ENCODE measurements at places on chromosomes 6 and 20.

DNA sequence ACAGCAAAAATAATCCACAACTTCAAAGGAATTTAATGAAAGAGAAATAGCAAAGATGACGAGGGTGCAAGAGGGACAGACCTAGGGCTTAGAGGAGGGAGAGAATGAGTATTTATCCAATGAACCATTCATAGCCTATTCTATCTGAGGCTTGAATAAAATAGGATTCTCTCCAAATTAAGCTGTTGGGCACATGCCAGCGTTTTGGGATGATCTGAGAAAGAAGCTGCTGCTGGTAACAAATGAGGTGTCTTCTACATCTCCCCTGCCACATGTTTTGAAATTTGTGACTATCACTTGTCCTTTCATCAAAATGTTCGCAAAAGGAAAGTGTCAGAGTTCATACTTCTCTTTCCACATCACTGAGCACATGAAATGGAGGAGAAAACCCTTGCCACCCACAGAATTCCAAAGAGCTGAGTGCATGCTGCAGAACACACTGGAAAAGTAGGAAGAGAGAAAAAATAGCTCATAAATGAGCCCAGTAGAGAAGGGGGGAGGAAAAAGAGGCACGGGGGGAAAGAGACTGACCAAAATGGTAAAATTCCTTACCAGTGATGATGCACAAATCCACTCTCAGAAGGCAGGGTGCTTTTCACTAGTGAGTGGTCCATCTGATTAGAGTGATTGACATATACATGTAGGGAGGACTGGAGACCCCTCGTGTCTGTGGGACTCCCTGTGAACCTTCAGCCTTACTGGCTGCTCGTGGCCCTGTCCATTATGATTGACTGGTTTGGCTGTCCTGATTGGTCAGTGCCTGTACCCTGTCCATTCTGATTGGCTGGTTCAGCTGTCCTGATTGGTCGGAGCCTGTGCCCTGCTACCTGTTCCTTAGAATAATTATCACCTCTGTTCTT lies 180.5 kb downstream of the OGFRL1 start:
- DNase-seq = no peak

DNA sequence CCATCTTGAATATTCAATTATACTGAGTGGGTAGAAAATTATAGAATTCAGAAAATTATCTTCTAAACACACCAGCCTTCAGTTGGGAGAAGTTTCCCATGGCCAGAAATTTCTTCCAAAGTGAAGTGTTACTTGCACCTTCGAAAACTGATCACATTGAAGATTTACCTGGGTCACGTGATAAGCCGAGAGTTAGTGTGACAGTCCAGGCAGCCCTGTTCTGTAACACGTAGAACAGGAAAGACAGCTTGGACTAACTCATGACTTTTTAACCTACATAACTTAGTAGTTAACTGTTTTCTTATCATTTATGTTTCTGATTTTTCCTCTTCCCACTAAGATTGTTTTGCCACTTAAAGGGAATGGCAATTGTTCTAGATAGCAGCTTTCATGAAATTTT lies 118.3 kb upstream of the MTHFD1L start:
- DNase-seq = no peak

DNA sequence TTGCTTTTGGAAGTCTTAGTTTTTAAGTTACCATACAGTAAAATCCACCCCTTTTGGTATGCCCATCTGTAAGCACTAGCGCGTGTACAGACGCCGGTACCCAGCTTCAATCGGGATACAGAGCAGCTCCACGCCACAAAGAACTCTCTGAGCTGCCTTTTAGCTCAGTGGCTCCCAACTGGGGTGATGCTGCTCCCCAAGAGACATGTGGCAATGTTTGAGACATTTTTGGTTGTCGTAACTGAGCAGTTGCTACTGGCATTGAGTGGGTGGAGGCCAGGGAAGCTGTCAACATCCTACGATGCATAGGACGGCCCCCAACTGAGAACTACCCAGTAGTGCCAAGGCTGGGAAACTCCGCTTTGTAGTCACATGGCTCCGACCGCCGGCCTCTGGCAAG lies 73.3 kb downstream of the BMP7 start:
- no peak for DNase-seq

- DNase-seq = no peak
These were observed 7.2 kb upstream of the IPCEF1 start for GRCh38 chr6:154363821-154364220.

DNA sequence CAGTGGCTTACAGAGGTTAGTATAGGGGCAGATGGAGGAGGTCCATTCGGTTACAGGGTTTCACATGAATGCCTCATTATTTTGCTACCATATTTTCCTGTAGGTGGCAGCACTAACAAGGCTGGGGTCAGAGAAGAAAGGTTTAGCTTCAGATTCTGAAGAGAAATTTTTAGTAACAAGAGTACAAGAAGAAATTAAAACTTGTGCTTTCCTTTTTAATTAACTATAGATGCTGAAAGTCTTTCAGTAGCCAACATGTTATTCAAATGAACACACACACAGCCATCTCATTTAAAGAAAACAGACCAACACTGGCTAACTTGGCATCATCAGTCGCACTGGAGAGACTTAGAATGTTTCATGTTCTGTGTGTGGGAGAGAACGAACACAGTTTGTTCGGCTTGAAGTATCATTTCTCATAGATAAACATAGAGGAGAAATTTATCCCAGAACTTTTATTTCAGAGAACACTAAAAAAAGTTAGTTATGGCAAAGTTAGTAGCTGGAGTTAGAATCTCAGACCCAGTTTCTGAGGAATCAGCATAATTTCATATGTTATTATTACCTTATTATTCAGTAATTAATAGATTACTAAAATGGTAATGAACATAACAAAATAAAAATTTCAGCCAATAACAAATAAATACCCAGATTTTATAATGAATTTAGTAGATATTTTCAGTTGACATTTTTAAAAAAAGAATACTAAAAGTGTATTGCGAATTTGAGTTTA lies 314.0 kb upstream of the RSPO3 start:
- DNase-seq = peak; percentile 41

DNA sequence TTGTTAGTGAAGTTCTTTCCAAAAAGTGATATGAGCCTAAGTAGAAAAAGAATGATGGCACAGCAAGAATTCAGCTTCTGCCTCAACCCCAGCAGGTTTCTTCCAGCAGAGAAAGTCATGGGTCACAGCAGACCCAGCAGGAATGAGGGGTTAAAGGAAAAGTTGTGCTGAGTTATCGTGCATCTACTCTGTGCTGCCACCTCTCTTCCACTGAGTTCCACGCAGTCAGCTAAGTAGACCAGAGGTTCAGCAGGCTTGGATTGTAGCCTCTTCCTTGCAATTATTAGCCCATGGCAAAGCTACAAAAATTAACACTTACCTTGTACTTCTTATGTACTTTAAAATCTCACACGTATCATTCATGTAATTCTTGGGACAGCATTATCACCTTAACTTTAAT lies 510.8 kb downstream of the PTPRT start:
- DNase-seq = no peak

GRCh38 chr6:82415820-82416219 lies 52.2 kb downstream of the TPBG start:
- no peak for DNase-seq

DNA sequence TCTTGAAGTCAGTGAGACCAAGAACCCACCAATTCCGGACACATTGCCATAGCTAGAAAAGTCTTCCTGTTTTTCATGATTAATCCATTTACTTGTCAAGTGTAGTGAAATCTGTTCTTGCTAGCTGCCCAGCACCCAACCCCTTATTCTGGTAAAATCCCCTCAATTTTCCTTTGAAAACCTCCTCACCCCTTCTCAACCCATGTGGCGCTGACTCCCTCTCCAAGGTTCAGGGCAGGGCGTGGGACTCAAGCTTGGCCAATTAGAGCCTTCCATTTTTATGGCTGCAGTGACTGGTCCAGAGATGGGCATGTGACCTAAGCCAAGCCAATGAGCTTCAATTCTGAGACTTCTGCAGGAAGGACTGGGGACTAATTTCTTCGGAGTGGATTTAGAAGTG lies 9.8 kb upstream of the ZBP1 start:
- DNase-seq = no peak

DNA sequence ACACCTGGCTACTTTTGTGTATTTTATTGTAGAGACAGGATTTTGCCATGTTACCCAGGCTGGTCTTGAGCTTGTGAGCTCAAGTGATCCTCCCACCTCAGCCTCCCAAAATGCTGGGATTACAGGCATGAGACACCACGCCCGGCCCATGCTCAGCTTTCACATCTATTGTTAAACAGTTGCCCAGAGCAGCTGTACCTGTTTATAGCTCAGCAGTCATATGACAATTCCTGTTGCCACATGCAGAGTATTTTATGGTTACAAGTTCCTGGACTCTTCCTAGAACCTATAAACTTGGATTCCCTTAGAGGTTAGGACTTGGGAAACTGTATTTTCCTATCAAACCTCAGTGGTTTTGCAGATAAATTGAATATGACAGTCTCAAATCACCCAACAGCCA lies 188.3 kb upstream of the KCNG1 start:
- DNase-seq = no peak

GRCh38 chr20:58586565-58587093 lies 64.5 kb upstream of the STX16 start:
- DNase-seq = no peak

- no peak for DNase-seq
These were observed 22.3 kb upstream of the APMAP start for GRCh38 chr20:25014816-25015215.

DNA sequence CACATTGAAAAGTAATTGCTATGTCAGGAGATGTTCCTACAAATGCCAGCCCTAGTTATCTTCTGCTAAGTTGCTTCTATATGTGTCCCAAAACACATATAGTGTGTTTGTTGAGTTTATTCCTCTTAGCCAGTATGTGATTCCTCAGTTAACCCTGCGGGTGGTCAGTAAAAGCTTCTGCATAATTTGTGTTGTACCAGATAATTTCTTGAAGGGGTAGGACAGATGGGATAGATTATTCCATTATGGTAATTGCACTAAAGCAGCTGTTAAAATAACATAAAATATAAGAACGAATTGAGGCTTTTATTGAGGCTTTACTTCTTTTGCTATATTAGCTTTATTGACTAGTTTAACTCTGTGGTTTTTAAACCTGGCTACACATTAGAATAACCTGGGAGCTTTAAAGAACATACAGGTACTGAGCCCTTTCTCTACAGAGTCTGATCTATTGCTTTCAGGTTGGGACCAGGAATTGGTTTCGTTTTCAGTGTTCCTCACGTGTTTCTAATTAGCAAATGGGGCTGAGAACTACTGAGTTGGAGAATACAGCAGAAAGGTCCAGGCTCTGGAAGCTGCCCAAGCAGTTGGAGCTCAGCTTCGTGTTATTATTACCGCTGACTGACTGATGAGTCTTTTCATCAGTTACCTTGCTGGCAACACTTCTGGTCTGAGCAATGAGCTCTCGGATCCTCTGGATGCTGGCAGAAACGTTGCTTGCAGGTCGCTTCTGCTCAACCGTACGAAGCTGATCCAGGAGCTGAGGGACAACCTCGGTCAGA lies 56.9 kb downstream of the FAM229B start:
- no peak for DNase-seq

DNA sequence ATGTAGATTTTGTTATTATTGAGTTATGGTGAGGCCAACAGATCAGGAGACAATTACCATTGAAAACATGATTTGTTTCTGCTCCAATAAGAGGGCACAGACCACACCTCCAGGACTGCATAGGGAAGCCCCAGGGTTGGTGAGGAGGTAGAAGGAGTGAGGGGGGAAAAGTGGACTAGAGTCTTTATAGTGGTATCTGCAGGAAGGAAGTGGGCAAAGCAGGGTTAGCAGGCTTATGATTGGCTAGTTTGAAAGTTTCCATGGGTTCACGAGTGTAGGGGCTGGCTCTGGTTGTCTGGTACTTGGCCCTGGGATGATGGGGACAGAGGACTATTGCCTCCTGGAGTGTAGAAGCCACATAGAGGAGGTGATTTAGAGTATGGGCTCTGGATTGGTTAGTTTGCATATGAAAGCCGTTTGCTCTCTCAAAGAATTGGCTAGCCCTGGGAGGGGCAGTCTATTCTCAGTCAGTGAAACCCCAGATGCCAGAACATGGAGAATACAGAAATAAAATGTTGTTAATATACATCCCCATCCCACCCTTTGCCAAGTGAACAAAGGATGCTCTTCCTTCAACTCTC lies 156.6 kb downstream of the KLHL32 start:
- no peak for DNase-seq

DNA sequence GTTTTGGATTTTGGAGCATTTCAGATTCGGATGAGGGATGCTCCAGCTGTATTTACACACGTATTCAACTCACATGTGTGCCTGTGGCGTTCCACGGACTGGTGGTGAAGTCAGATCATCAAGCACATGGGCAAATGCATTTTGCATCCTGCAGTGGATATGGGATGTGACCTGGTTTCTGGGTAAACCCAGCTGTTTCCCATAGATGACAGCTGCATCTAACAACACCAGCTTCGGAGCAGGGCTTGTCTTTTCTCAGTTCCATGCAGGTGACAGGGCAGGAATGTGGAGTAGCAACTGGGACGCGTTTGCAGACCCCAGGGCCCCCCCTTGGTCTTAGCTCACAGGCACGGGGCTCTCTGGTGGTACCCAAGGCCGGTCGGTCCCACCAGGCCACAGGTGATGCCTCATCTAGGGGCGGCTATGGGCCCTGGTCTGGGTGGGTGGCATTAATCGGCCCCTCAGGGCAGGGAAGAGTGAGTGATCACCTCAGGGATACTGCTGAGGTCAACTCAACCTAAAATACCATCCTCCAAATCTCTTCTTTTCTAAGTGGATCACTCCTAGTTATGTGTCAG lies 83.2 kb downstream of the RAMACL start:
- no peak for DNase-seq

GRCh38 chr6:170188571-170189001 lies 102.3 kb downstream of the DLL1 start:
- no peak for DNase-seq

- no peak for DNase-seq
These were observed 146.8 kb downstream of the RPS12 start for GRCh38 chr6:132961122-132961521.

- no peak for DNase-seq
These were observed 285.3 kb downstream of the UBE3D start for GRCh38 chr6:82780334-82780733.

DNA sequence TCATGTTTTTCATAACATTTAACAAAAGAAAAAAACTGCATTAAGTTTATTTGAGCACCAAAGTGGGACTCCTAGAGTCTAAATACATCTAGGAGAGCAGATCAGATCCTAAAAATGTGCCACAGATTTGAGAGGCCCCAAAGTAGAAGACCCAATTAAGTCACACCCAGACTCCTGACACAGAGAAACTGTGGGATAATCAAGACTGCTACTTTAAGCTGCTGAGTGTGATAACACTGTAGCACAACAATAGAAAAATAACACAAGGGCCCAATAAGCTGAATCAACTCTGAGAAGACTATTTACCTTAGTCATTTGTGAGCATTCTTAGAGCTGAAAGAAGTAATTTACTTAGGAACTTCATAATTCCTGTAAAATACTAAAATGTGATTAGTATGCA lies 26.0 kb downstream of the TRDN start:
- DNase-seq = no peak

DNA sequence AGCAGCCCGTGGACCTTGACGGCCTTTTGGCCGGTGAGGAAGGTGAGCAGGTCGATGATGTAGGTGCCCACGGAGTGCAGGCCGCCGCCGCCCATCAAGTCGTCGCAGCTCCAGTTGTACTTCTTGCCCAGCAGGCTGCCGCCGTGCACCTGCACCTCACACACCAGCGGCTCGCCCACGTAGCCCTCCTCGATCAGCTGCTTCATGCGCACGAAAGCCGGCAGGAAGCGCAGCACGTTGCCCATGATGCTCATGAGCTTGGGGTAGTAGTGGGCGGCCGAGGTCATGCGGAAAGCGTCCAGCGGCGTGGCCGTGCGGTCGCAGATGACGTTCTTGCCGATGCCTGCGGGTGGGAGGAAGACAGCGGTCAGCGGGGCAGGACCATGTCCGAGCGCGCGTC lies 37.0 kb upstream of the TBC1D7 start:
- DNase-seq = no peak

All from NCI-H1417 (cell line).